Cortex of kidney (tissue), 1 donor: ENCODE measurements at places on chromosomes 12 and 14.

- DNase-seq, result no peak
Observed at GRCh38 chr12:76872415-76872814, 6.4 kb downstream of the CSRP2 start.

DNA sequence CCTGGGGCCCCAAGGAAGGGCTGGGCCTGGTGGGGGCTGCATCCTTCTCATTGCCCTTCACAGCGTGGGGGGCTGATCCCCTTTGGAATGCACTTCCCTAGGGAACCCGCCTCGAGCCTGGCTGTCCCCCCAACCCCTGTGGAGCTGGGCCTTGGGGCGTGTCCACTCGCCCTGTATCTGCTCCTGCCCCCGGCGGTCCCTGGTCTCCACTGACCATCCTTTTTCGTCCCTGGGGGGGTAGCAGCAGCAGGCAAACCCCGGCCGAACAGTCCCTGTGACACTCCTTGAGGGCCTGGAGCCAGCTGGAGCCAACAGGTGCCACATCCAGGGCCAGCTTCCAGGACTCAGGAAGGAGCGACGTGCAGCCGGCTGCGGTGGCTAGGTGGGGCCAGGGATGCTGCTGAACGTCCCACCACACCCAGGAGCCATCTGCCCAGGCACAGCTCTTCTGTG, 9.4 kb upstream of the GPR132 start:
- no peak for DNase-seq

GRCh38 chr14:31933716-31934115, 143.4 kb upstream of the ARHGAP5 start:
- no peak for DNase-seq

- no peak for DNase-seq
Observed at GRCh38 chr14:70955543-70956480, 48.6 kb downstream of the PCNX1 start.

GRCh38 chr12:108257004-108257403, 82.1 kb downstream of the CMKLR1 start:
- no peak for DNase-seq

- DNase-seq, result no peak
Observed at GRCh38 chr14:69260190-69260860, 367 bp downstream of the GALNT16 start.
